ENCODE measurements at places on chromosomes 1 and 21.

DNA sequence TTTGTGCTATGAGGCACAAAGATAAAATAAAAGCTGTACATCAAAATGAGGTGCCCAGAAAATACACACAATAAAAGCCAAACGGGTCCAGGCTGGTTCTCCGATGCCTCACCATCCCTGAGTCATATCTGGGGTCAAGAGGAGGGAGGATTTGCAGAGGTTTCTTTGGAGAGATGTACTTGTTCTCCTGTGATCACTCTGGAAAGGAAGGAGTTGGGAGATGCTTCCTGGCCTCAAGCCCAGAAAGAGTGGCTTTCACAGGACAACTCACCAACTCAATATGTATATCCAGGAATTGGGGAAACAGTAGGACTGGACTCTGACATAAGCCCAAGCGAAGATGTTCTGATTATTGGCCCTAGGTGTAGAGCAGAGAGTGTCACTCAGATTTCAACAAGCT lies 51.9 kb downstream of the DIPK1A start:
- no peak for DNase-seq

DNA sequence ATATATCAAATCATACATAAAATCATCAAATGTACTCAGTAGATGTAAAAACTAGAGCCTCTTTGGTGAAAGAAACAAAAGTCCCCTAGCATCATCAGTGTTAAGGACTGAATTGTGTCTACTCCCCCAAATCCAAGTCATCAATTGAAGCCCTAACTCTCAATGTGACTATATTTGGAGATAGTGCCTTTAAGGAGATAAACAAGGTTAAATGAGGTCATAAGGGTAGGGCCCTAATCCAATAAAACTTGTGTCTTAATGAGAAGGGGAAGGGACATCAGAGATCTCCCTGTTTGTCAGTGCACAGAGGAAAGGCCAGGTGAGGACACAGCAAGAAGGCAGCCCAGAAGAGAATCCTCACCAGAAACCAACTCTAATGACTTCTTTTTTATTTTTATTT lies 33.5 kb downstream of the USP24 start:
- no peak for DNase-seq

DNA sequence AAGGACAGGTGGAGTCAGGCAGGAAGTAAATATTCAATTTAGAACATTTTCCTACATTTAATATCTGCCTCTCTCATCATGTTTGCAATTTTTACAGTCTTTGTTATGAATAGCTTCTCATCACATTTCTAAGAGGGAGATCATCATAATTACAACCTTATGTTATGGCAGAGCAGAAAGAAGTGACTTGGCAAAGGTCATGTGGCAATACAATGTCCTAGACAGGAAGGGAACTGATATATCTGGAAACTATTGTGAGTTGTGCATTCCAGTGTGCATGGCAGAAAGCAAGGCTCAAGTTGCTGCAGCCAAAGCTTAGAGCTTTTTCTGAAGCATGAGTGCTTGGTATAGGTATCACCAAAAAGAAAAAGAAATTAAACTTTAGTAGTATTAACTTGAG lies 43.8 kb upstream of the PRRX1 start:
- DNase-seq, result no peak

DNA sequence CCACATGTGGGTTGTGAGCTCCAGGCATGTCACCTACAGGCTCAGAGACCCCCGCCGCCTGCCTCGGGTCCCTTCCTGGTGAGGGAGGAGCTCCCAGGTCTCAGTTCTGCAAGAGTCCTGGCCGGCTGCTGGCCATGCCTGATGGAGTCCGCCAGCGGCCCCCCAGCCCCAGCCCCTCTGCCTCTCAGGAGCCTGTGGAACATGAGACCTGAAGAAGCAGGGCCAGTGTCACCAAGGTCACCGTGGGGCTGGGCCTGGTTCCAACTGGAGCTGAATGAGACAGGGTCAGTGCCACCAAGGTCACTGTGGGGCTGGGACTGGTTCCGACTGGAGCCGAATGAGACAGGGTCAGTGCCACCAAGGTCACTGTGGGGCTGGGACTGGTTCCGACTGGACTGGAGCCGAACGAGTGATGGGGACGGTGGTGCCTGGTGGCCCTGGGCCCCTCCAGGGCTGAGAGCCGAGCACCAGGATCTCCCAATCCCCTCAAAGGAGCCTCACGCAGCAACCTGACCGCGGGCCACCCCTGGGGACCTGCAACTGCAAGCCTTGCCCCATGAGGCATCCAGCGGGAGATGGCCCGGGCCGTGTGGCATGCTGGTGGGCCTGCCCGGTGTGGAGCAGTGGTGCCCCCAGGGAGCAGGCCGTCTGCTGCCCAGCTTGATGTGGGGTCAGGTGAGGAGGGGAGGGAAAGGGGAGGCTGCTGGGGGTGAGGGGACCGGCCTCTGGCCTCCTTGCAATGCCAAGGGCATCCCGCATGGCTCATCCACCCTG lies 14.5 kb upstream of the PTTG1IP start:
- DNase-seq, result no peak

- DNase-seq, result no peak
These were observed 56.5 kb downstream of the CDC7 start for GRCh38 chr1:91557039-91557690.

GRCh38 chr1:149844650-149845255 lies 54.6 kb upstream of the BOLA1 start:
- no peak for DNase-seq

GRCh38 chr21:35652872-35653271 lies 407.5 kb downstream of the SETD4 start:
- no peak for DNase-seq

- DNase-seq, result no peak
These were observed 5.4 kb downstream of the NECTIN4 start for GRCh38 chr1:161083748-161084596.

DNA sequence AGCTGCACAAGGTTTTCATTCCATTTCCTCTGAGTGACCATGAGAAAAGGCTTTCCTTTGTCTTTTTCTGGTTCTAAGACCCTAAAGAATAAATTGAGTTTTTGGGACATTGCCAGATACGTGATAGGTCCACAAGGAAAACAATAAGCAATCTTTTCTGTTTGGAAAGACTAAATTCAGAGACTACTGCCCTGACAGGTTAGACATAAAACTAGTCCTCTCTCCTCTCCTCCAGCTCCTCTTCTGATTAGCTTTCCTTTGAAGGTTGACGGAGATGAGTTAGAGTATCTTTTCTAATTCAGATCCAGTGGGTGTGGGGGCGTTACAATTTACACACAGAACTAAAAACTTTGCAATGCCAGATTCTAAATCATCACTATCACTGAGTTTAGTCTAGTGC lies 57.8 kb upstream of the C1orf53 start:
- DNase-seq, result no peak

DNA sequence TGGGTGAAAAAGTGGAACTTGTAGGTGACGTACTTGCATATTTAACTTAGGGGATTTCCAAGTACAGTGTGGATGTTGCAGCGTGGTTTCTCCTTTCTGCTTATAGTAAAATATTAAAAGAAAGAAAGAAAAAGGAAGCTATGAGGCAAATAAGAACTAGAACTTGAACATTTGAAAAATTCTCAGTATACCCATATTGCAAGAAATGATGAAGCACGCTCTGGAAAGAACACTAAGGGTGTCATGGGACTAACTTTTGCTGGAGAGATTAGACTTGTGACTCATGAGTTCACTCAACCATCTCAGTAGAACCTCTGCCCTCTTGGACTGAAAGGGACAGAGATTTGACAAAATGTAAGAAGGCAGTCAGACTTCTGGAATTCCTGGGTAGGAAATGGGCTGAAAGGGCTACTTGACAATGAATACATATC lies 704.5 kb upstream of the ADGRL4 start:
- DNase-seq, result no peak

DNA sequence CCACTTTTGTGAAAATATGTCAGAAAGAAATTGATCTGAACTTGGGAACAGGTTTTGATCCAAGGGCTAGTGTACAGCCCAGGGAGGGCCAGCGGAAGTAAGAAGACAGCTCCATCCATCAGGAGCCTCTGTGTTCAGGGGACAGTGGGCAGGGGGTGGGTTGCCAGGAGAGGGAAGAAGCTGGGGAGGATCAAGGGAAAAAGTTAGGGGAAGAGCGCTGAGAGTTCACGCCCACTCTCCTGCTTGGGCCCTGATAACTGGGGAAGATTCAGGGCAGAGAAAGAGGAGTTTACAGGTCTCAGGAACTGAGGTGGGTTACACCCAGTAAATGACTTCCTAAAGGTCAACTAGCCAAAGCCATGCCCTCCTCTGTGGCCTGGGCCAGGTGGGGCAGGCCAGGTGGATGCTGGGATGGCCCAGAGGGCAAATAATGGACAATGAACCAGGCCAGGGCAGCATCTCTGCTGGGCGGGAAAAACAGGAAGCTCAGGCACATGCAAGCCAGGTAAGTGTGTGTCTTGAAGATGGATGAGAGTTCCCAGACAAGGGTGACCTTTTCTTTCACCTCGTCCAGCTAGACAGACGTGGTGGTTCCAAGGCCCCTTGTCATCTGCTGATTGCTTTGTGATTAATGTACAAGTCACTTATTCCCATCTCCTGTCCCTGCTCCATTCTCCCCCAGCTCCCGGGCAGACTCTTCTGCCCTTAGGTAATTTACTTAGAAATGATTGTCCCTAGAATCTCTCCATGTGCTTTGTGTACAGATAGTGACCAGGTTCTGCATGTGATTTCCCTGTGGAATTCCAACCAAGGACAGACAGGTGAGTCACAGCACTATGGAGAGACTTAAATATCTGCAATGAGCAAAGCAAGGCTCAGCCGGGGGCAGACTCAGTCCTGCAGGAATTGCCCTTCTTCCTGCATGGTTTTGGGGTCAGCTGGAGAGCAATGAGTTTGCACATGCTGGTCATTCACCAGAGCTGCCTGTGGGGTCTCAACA lies 57.0 kb downstream of the MDM4 start:
- no peak for DNase-seq

- no peak for DNase-seq
These were observed 4.1 kb upstream of the GABRD start for GRCh38 chr1:2014741-2015735.

GRCh38 chr1:230186874-230187273 lies 119.8 kb downstream of the GALNT2 start:
- no peak for DNase-seq

- no peak for DNase-seq
These were observed 467.9 kb downstream of the SIPA1L2 start for GRCh38 chr1:232162001-232162400.

Measured in left lung (tissue), 14 donors.